Spinal cord (tissue), 10 donors: ENCODE measurements at places on chromosomes 4 and X. TPM values are rescaled to one million over a fixed set of nuclear protein-coding genes. Genes with fewer than 3 reads are reported as not detected.

Gene UCP1
- total RNA-seq, result 0.61 TPM

Gene DRD5
- total RNA-seq, result 0.83 TPM

Gene PF4V1
- total RNA-seq, result 4.2 TPM

Gene CXCL11
- 0.69 TPM for total RNA-seq

Gene GPRASP1
- 35.4 TPM for total RNA-seq

Gene FRMD7
- total RNA-seq, result 0.59 TPM

Gene INTS6L
- total RNA-seq, result 20.7 TPM

Gene TMSB15A
- total RNA-seq, result 37.7 TPM

Gene ZNF630
- total RNA-seq, result 4.7 TPM

Gene AMOT
- 17.6 TPM for total RNA-seq

Gene TSPAN7
- 177 TPM for total RNA-seq

Gene ABLIM2
- 12.2 TPM for total RNA-seq

Gene MSANTD1
- total RNA-seq, result 2.3 TPM

Gene XAGE1B
- not detected for total RNA-seq
